ENCODE measurements at places on chromosomes 5 and 9.

DNA sequence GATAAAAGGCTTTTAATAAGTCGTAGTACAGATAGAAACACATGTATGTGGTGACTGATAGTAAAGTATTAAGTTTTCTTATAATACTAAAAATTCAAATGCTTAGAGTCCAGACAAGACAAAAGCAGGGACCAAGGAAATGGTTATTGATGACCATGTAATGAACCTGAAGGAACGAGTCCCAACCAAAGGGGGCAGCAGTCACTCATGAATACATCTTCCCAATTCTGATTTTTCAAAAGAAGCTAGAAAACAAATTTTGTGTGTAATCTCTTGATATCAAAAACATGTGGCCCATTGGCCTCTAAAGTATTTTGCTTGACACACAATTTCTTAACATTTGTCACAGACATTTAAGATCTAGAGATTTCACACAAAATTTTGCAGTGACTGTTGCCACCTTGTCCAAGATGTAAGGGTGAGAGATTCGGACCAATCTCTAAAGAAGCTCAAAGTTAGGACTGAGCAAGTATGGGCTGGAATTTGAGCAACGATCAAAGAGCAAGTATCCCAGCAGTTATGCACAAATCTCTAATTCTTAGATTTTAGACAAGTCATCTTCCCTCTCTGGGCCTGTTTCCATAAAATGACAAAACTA lies 66.8 kb downstream of the ARL15 start:
- no peak for DNase-seq

GRCh38 chr5:150278916-150279315 lies 10.7 kb downstream of the CAMK2A start:
- DNase-seq: no peak

GRCh38 chr9:91179237-91180138 lies 182.2 kb downstream of the AUH start:
- no peak for DNase-seq

DNA sequence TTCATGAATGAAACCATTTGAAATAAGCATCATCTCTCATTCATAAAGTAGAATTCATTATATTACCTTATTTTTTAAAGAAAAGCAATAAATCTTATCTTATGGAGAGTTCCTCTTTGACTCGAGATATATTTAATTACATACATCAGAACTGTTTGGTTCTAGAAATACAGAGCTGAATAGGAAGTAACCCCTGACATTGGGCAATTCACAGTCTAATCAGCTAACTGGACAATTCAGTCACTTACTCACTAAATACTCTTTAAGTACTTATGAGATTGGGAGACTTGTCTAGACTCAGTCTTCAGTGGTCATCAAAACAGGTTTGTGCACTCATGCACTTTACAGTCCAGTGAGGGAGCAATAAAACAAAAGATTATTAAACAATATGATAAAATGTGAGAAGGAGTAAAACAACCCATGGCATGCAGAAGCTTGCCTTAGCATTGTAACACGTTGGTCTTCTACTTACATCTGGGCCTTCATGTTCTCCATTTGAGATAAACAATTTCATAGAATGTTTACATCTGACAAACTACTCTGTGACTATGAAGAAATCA lies 11.5 kb upstream of the FBXO38 start:
- DNase-seq: no peak

DNA sequence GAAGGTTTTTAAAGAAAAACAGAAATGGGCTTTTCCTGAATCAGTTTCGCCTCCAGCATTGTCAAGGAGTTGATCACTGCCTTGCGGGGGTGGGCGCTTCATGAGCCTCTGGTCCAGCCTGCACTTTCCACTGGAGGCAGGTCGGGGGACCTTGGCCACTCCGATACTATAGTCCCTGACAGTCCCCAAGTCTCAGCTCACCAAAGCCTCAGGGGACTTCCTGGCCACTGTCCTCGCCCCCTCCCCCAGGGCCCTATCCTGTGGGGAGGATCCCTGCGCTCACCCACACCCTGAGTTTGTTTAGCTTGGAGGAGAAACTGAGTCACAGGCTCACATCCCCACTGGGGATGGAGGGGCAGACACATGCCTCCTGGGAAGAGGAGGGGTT lies 1.4 kb downstream of the SLC6A19 start:
- DNase-seq: no peak

- DNase-seq: no peak
These were observed 163.2 kb downstream of the LPAR1 start for GRCh38 chr9:110874963-110875674.

- DNase-seq: no peak
These were observed 855 bp downstream of the MCC start for GRCh38 chr5:113487416-113487780.

DNA sequence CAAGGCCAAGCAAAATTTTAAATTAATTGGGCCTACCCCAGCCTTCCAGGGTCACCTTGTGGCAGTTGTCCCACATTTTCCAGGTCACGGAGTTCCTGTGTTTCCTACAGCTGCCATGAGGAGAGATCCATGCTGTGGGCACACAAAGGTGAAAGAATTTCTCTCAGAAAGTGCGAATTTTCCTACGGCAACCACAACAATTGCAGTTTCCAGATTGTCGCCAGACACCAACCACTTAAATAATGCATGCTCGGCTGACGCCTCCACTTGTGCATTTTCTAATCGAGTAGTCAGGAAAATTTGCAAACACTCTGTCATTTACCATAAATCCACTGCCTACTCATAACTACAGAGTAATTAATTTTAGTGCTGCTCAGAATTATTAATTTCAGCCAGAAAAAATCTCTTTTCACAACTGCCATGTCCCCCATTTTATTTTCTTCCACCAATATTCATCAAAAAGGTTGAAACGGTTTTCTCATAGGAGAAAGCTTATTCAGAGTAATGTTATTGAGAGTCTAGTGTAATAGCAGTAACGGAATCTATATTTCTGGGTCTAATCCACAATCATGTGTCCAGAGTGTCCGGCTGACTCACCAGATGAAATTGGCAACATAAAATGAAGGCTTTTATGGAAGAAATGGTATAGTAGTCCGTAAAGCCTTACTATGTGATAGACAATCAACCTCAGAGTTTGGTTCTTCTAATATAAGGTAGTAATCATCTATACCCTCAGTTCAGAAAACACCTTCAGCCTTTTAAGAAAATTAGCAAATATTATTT lies 389.8 kb downstream of the NR2F1-AS1 start:
- DNase-seq: no peak
